Activated gamma-delta T cell treated with anti-CD3 and anti-CD28 coated beads, Interleukin-2, amount 50 U/mL, for 16 hours (primary cell): ENCODE measurements at places on chromosomes 2 and 18.

GRCh38 chr2:12979066-12979465, 262.3 kb downstream of the TRIB2 start:
- DNase-seq: no peak

GRCh38 chr2:10798783-10799182, 13.8 kb downstream of the PDIA6 start:
- no peak for DNase-seq

GRCh38 chr2:239232195-239232578, 168.6 kb downstream of the HDAC4 start:
- no peak for DNase-seq

- no peak for DNase-seq
Measured at GRCh38 chr2:218228366-218229090, 11.5 kb downstream of the ARPC2 start.

- DNase-seq: no peak
Measured at GRCh38 chr2:23426263-23426905, 41.4 kb downstream of the KLHL29 start.

- no peak for DNase-seq
Measured at GRCh38 chr2:637406-637776, 39.8 kb downstream of the TMEM18 start.

GRCh38 chr18:5461041-5461440, 82.8 kb downstream of the EPB41L3 start:
- DNase-seq: no peak

- DNase-seq: no peak
Measured at GRCh38 chr2:50575232-50575631, 456.7 kb downstream of the NRXN1 start.

- no peak for DNase-seq
Measured at GRCh38 chr18:12476955-12477354, 69.2 kb downstream of the PRELID3A start.

GRCh38 chr2:213057977-213058376, 93.4 kb downstream of the IKZF2 start:
- no peak for DNase-seq

GRCh38 chr18:23401400-23402347, 51.4 kb upstream of the RIOK3 start:
- DNase-seq: no peak

DNA sequence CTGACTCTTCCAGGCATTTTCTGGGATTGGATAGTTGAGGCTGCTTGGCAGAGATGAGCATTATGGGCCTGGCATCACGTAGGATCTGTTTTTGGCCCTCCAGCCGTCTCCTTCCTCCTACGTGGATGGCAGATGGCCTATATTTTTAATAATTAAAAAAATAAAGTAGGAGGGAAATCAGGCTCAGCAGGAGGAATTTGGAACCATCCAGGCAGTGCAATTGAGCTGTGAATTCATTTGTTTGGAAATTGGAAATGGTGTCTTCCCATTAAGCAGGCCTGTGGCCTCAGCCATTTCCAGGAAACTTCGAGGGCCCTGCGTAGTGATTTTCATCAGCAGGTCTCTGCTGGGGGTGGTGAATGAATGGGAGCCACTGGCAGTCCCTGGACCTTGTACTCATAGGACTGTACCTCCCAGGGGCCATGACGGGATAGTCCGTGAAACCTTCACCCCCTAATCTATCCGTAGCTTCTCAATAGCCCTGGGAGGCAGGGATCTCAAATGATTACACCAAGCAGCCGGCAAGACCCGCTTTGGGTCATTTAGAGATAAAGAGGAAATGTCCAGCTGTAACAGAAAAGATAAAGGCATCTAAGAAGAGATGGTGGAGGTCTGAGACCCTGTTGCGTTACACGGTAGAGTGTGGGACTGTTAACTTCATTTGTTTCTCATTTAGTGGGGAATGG, 73.1 kb upstream of the TNP1 start:
- DNase-seq: no peak

DNA sequence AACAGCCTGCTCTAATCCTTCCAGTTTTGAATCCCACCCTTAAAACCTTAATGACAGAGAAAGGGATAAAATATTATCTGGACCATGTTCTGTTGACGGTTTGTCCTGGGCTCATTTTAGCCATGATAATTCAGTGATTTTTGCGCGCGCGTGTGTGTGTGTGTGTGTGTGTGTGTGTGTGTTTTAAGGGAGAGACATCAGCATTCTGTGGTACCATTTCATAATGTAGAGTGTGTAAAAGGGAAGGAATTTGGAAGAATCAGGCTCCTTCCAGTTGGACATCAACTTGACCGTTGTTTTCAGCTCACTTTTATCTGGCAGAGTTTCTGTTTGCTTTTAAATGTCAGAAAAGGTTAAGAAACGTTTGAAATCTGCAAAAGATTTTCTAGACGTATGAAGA, 535.5 kb downstream of the TNS1 start:
- DNase-seq: no peak

GRCh38 chr2:238441262-238442114, 14.8 kb downstream of the ASB1 start:
- no peak for DNase-seq

DNA sequence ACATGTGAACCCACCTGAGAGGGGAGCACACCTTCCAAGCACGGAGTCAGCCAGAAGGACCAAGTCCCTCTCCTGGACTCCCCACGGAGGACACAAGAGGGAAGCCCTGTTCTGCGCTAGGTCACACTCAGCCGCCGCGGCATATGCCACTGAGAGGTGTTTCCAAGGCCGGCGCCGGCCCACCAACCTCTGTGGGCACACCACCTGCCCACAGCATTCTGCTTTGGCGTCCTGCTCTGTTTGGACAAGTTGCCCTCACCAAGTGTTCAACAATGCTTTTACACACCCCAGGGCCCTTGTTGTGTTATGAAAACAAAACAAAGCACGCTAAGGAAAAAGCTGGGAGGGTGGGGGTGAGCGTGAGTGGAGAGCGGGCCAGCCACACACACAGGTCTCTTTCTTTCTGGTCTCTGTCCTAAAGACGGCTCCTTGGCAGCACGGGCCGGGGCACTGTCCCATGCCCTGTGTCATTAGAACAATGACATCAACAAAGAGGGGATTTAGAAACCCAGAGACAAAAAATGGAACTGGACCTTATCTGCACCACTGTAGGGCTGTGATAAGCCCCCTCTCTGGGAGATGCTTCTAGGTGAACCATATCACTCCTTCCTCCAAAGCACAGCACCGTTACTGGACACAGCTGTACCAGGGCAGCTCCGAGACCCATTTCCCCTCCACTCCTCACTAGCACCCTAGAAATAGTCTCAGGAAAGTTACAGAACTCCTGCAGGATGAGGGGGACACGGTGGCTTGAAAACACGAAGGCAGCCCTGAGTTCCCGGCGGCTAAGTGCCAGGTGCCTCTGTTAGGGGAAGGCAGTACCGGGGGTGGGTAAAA, 17.0 kb downstream of the SMAD7 start:
- DNase-seq: no peak

DNA sequence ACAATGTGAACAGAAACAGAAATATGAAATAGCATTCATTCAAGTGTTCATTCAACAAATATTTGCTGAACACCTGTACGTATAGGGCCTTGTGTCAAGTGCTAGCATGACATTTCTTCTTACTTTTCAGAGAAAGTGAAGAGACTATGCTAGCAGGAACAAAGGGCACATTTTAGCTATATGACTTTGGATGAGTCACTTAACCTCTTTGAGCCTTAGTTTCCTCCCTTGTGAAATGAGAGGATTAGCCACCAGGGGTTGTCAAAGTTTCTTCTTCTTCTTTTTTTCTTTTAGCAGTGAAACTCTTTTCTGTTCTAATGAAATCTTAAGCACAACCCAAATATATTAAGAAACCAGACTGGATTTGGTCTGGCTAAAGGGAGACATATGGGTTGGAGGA, 53.1 kb downstream of the FIGN start:
- no peak for DNase-seq

DNA sequence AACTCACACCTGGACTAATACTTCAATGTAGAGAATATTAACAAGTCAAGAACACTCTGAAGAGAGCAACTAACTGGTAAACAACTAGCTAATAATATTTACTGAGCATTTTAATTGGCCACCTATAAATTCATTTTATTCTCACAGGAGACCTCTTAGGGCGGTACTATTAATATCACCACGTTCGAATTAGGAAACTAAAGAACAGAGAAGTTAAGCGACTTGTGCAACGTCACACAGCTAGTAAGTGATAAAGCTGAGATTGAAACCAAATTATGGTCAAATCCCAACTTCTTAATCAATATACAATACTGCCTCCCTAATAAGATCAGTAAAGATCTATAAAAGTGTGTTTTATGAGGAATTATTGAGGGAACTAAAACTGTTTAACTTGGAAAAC, 1034.3 kb upstream of the POU3F3 start:
- no peak for DNase-seq

GRCh38 chr2:43139996-43140621, 86.3 kb downstream of the ZFP36L2 start:
- no peak for DNase-seq

GRCh38 chr2:150417278-150417677, 70.2 kb downstream of the RND3 start:
- DNase-seq: no peak

- no peak for DNase-seq
Measured at GRCh38 chr2:95238131-95238530, 30.8 kb downstream of the ZNF892 start.

DNA sequence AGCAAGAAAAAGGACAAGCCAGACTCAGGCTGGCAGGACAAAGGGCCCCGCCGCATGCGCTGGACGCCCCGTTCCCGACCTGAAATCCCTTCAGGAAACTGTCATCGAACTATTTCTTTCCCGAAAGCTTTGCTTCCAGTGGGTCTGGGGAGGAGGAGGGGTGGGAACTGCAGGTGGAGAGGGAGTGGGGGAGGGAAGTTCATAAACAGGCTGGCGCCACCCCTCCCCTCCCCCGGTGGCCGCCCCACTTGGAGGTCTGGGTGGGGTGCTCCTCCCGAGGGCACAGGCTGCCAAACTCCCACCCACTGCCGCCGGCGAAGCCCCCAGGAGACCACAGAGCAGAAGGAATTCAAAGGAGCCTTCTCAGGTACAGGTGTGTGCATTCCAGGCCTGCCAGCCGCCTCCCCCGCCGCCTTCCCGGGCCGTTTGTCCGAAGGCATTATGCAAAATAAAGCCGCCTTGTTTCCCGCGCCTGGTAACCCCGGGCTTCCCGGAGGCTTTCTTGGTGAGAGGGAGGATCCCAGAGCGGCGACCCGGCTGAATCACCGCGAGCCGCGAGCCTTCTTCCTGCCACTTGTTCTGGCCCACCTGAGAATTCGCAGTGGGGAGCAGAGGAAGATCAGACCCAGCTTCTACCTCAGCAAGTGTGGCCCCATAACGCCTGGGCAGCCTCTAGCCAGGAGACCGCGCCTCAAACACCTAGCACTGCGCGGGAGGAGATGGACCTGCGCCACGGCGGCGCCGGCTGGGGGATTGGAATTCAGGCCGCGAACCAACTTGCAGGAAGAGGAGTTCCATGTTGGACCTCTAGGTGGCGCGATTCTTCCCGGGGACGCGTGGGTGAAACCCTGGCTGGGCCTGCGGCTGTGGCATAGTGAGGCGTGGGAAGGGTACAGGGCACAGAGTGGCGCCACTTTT, 101.9 kb downstream of the FOXI3 start:
- peak; percentile 9 for DNase-seq

- peak; percentile 12 for DNase-seq
Measured at GRCh38 chr18:63098018-63098981, 221.3 kb downstream of the BCL2 start.

DNA sequence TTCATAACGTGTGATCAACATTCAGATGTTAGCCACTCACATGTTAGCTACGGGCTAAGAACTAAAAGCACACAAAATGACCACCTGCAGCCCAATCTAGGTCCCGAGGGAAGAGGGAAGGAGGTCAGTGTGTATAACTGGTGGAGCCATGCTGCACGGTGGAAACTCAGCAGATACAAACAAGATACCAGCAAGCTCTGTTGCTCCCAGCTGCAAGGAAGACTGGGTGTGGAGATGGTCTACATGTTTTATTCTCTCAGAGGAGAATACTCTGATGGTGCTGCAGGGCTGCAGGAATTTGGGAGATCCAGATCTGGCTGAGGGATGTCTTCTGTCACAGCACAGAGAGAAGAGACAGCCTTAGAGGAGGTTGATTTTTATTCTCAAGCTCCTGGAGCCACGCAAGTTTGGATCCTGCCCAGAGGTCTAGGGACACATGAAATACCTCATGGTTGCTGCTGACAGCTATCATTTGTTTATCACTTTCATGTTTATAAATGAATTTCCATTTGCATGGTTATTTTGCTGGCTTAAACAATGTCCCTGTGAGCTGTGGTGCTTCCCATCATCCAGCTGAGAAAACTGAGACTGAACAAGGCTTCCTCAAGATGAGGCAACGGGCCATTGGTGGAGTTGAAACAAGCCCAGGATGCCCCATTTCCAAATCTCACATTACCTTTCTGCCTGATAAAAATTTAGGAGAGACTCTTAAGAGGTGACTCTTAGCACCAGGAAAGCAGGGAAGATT, 30.9 kb downstream of the RNF144A start:
- no peak for DNase-seq
